ENCODE measurements at places on chromosomes 11 and 22.
A peak's percentile ranks its signal among the peaks of the same experiment; 100 is the strongest.

- DNase-seq: no peak
These were observed 58.1 kb downstream of the SNX19 start for GRCh38 chr11:130858215-130858614.

- peak; percentile 20 for DNase-seq
These were observed 649.7 kb downstream of the METTL15 start for GRCh38 chr11:28757725-28758515.

DNA sequence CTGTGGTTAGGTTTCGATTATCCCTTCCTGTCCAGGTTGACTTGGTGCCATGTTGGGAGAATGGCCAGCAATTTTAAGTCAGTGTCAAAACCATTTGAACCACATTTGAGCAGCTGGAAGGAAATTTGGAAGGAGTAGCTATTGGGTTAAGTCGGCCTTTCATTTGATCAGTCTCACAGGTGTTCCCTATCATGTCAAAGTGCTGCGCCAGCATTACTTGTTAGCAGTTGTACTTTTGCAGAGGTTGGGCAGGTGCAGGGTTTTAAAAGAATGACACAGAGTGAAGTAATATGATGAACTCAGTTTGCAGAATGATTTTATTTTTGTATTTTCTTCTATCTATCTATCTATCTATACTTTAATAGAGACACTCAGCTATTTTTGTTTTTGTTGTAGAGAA lies 6.4 kb upstream of the TYMP start:
- DNase-seq: no peak

DNA sequence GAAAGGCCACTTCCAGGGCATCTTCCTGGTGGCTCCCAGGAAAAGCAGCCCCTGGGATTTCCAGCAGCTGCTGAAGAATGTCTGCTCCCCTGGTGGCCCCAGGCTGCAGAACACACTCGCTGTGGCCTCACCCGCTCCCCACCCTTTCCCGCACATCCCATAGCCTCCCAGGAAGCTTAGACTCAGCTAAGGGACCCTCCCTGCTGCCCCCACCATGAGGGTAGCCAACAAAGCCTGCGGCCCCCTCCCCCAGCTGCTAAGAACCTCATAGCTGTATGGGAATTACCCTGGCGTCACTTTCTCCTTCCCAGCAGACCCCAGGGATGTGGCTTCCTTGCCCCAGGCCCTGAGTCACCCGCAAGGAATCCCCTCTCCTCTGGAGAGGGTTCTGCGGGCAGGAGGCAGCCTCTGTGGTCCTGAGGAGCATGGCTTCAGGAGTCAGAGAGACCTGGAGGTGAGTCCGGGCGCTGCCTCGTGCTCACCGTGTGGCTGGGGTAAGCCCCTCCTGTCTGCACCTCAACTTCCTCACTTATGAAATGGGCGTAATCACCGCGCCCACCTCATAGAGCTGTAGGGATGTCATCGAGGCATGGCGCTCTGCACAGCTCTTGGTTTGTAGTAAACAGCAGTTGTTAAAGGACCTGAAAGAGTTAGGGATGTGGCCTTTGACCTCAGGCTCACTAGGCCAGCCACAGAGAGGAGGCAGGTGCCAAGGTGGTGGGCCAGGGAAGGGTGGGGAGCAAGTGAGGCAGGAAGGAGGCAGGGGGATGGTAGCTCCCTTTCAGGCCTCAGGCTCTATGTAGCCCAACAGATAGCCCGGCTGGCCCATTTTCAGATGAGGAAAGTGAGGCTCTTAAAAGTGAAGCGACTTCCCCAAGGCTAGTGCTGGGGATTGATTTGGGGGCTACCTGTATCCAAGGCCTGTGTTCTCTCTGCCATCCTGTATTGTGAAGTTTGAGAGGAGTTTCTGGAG lies 71.2 kb downstream of the LRRC32 start:
- no peak for DNase-seq

- no peak for DNase-seq
These were observed 107.9 kb downstream of the VPREB1 start for GRCh38 chr22:22352371-22352999.

- DNase-seq: no peak
These were observed 54.6 kb downstream of the CTSC start for GRCh38 chr11:88282747-88283515.

GRCh38 chr11:65553301-65554001 lies 4.7 kb downstream of the LTBP3 start:
- DNase-seq: no peak

GRCh38 chr11:789943-790342 lies at the start of gene CEND1:
TSS of gene CEND1 (minus strand) at chr11:790090. CDS start at chr11:788576, 1,514 bp downstream.
- DNase-seq: no peak

- no peak for DNase-seq
These were observed 189.7 kb downstream of the GUCY1A2 start for GRCh38 chr11:106828576-106828975.

GRCh38 chr11:73391665-73392064 lies 15.5 kb downstream of the RELT start:
- no peak for DNase-seq

GRCh38 chr11:8720868-8721608 lies 38.4 kb downstream of the RPL27A start:
- no peak for DNase-seq

DNA sequence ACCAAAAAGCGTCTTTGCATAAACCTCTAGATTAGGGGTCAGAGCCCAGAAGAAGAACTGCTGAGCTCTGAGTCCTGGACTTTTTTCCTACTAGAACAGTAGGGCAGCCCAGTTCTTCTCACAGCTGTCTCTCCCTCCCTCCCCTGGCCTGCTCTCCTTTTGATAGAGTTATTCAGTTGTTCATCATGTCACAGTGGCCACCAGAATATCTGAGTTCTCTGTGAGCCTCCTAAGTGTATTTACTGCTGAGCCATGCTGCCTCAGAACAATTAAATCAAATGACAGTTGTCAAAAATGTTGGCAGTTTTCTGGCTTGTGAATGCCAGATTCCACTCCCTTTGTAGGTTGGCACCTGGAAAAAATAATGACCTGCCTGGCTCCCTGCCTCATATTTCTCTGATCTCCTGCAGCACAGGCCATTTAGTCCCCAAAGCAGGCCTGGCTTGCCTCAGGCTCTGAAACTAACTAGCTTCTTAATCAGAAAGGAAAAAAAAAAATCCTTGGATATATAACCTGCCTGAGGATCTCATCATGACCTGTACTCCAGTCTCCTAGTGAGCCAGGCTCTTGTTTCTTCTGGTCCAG lies 377.4 kb upstream of the LARGE1 start:
- DNase-seq: no peak

- peak; percentile 22 for DNase-seq
These were observed 5.4 kb upstream of the GAS2L1 start for GRCh38 chr22:29300807-29301601.

DNA sequence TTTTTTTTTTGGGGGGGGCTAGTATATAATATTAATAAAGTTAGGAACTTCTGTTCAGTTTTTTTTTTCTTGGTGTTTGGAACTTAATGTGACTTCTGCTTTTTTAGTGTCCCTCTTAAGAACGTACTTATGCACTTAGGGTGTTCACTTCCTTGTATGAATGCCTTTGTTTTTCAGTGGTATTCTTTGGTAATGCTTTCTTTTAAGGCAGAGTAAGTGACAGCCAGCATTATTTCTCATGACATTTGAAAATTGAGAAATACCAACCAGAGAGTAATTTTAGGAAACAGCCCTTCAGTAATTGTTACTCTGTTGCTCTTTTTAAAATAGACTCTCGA lies 2.4 kb downstream of the GRK3 start:
- DNase-seq: no peak

GRCh38 chr11:99920956-99921355 lies 766.1 kb upstream of the ARHGAP42 start:
- DNase-seq: no peak

DNA sequence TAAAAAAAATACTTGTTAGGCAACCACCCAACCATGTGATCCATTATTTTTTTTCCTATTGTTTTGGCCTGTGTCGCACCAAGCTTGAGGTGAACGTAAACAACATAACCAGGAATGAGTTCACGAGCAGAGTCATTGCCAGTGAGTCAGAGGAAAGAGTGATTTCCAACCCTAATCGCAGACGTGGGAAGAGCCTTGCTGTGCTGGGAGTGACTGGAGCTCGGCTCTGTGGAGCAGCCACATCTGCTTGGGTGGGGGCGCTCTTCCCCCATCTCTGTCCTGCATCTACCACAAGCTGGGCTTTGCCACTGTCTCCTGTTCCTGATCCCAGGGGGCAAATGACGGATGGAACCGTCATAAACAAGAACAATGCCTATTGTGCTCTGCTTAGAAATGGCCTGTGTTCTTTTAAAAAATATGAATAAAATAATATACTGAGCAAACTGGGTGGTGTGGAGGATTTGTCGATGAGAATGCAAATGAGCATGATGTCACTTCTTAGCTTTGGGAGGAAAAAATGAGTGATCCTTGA lies 210.0 kb downstream of the KIRREL3 start:
- peak; percentile 12 for DNase-seq

- DNase-seq: no peak
These were observed 335 bp upstream of the SEZ6L start for GRCh38 chr22:26168939-26169314.

DNA sequence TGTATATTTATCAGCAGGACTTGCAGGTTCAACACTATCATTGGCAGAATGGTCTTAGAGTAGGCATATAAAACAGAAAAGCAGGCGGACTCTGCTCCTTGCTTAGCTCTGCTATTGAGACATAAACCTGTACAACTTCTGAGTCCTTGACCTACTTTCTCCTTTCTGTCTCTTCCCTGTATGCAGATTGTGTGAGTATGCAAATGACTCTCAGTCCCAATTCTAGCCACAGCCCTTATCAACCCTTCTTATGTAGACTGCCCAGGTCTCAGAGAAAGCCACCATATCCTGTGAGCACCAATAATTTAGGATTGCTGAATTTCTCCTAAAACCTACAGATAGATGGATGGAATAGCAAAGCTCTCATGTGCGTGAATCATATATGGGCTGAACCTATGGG lies 367.6 kb upstream of the DDI1 start:
- DNase-seq: no peak

DNA sequence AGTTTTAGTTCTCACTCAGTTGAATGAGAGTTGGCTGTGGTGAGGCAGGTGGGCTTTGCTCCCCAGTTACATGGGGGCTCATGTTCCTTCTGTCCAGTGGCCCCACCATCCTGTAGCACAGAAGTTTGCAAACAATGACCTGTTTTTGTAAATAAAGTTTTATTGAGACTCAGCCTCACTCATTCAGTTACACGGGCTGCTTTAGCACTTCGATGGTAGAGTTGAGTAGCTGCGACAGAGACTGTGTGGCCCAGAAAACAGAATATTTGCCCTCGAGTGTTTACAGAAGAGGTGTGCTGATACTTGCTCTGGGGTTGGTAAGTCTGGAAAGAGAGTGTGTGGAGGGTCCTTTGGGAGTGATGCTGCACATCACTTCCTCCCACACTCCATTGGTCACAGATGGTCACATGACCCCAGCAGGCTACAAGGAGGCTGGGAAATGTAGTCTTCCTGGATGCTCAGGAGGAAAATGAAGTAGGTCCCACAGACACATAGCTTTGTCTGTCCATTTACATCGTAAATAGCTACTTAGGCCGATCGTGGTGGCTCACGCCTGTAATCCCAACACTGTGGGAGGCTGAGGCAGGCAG lies 34.6 kb downstream of the IFT27 start:
- DNase-seq: no peak

DNA sequence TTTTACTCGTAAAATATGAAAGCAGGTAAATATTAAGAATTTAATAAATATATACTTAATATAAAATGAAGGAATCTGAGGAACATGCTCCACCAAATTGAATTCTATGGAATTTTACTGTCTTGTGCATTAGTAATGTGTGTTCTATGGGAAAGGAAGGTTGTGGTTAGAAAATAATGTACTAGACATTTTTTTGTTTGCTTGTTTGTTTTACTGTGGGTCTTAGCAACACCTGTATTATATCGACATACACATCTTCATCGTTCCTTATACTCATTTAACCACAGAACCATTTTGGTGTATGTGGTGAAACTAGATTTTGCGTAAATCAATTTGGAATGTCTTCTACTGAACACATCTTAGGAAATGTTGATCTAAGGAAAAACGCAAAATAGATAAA lies 114.1 kb upstream of the MTMR2 start:
- no peak for DNase-seq

DNA sequence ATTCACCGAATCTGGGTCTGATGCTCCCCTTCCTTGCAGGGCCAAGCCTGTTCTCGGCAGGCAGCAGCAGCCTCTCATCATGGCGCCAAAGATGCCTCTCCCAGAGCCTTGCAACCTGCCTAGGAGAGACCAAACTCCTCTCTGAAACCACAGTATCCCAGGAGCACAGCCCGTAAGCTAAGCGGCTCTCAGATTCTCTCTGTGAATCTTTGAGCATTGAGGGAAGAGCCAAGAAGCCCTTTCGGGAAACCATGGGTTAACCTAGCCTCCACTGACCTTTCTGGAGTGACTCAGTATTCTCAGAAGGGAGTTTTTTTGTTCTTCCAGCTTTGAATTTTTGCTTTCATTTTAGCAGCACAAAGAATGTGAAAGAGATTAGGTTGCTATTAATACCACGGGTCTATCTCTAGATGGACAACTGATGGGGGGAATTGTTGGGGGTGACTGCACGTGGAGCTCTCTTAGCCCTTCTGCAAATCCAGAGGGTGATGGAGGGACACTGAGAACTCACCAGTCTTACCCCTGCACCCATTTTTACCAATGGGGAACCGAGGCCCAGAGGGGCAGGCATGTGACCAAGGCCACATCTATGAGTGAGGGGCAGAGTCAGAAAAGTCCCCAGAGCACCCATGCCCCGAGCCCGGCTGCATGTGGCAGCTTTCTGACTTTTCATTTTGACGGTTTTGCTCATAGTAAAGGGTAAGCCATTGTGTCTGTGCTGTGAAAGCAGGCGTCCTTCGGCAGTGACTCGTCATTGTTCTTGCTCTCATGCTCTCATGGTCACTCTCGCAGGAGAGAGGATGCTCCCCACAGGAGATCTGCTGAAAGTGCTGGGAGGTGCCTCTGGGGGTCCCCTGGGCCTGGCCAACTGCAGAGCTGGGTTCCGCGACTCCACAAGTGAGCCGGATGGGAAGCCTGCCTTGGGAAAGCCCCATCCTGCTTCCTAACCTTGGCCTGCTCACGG lies 36.0 kb downstream of the IRAG1 start:
- no peak for DNase-seq

- no peak for DNase-seq
These were observed 16.8 kb upstream of the B4GALNT4 start for GRCh38 chr11:352456-353031.

GRCh38 chr11:34648036-34648435 lies 27.1 kb downstream of the EHF start:
- DNase-seq: no peak

DNA sequence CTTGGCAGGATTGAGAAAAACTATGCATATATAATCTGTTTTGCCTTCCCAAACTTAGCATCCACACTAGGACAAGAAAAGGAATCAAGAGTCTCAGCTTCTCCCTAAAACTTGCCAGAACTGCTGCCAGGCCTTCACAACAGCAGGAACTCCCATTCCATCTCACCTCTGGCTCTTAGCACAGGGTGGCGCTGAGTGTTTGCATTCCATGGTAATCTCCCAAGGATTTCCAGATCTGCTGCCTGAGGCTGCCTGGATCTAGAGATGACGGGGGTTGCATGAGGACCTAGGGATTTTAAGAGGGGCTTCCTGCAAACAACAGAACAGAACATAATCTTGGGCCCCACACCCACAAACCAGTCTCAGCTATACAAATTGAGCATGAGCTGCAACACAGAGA lies 87.1 kb upstream of the OPCML start:
- no peak for DNase-seq

- DNase-seq: peak; percentile 36
These were observed 125.3 kb upstream of the TIMP3 start for GRCh38 chr22:32676191-32676590.

- DNase-seq: peak; percentile 99
These were observed 61.0 kb upstream of the PLET1 start for GRCh38 chr11:112321501-112322172.
